ENCODE measurements at places on chromosomes 5 and 9.
A peak's percentile ranks its signal among the peaks of the same experiment; 100 is the strongest.

- no peak for DNase-seq
These were observed 372.7 kb upstream of the IRX1 start for GRCh38 chr5:3222924-3223323.

GRCh38 chr9:127450243-127450760 is 904 bp downstream of the RPL12 start:
- peak; percentile 40 for DNase-seq

GRCh38 chr5:92500752-92501151 is 1080.3 kb downstream of the NR2F1-AS1 start:
- no peak for DNase-seq

GRCh38 chr5:163552536-163552935 is 47.1 kb downstream of the MAT2B start:
- DNase-seq: no peak

- DNase-seq: no peak
These were observed 67.1 kb upstream of the SMIM15 start for GRCh38 chr5:61229416-61229815.

GRCh38 chr5:149682532-149683075 is 47.5 kb upstream of the PPARGC1B start:
- no peak for DNase-seq

- DNase-seq: peak; percentile 37
These were observed 76.4 kb downstream of the EHMT1 start for GRCh38 chr9:137694962-137695875.

Data from stimulated activated CD4-positive, alpha-beta T cell treated with anti-CD3 and anti-CD28 coated beads, Interleukin-15, amount 100 ng/mL, for 24 hours (primary cell).